ENCODE measurements at places on chromosomes 11 and 22. TPM values are rescaled to one million over a fixed set of nuclear protein-coding genes. Genes with fewer than 3 reads are reported as not detected.

RAG2 gene
- total RNA-seq, result not detected

HPX gene
- 0.14 TPM for total RNA-seq

MRGPRF gene
- total RNA-seq, result 0.69 TPM

RFPL2 gene
- total RNA-seq, result not detected

CDC45 gene
- 45.7 TPM for total RNA-seq

OR56A1 gene
- total RNA-seq, result not detected

CRYBB2 gene
- not detected for total RNA-seq

MS4A3 gene
- not detected for total RNA-seq

PRG3 gene
- total RNA-seq, result not detected

SLC22A8 gene
- not detected for total RNA-seq

SCGB1A1 gene
- not detected for total RNA-seq

MAPK11 gene
- total RNA-seq, result 15.4 TPM

RAB3IL1 gene
- total RNA-seq, result 8.5 TPM

UBQLN3 gene
- not detected for total RNA-seq

EXPH5 gene
- 2.3 TPM for total RNA-seq

All from A172 (cell line).